CMK (cell line): ENCODE measurements at places on chromosomes 13 and 19.

DNA sequence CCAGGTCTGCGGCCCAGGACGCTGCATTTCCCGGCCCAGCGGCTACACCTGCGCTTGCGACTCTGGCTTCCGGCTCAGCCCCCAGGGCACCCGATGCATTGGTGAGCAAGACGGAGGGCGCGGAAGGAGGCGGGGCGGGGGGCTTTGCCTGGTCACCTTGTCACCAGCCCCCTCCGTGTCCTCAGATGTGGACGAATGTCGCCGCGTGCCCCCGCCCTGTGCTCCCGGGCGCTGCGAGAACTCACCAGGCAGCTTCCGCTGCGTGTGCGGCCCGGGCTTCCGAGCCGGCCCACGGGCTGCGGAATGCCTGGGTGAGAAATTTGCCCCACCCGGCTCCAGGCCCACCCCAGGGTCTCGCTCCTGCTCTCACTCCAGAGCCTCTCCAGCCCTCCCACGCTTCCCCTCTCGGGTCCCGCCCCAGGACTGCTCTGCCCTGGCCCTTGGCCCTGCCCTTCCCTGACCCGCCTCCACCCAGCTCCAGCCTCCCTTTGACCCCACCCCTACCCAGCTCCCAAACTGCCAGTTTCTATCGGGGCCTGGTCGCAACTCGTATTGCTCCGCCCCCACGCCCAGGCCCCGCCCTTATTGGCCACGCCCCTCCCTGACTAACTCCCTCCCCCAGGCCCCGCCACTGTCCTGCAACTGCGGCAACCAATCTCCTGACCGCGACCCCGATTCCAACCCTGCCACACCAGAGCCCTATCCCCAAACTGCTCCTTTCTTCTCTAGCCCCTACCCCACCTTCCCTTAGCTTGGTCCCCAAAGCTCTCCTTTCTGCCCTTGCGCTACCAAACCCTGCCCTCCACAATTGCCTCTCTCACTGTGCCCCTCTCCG lies 8.6 kb downstream of the LTBP4 start:
- DNase-seq: peak; percentile 94

GRCh38 chr13:25192052-25192451 lies 20.0 kb upstream of the AMER2 start:
- no peak for DNase-seq

GRCh38 chr19:31900991-31901390 lies 444.4 kb upstream of the ZNF507 start:
- no peak for DNase-seq

- no peak for DNase-seq
Observed at GRCh38 chr13:28297341-28297740, 159.0 kb downstream of the PAN3 start.

- DNase-seq: no peak
Observed at GRCh38 chr13:30510811-30511371, 45.2 kb upstream of the HMGB1 start.

DNA sequence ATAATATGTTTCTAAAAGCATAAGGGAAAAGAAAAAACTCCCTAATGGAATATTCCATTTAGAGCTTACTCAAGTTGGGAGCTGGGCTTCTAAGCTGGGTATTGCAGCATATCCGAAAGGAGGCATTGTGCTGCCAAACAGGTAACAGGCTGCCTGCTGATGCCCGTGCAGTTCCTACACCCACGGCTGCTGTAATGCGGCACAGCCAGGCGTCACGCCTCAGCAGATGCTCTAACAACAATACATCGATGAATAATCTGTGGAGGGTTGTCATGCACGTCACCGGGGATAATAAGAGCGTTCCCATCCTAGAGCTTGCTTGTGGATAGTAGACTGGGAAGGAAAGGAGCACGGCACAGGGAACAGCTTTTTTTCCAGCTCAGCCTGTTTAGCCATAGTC lies 1582.1 kb upstream of the SLC10A2 start:
- no peak for DNase-seq

GRCh38 chr13:20232556-20233277 lies 598 bp upstream of the GJB6 start:
- DNase-seq: no peak

- DNase-seq: no peak
Observed at GRCh38 chr13:62767473-62767872, 1351.8 kb upstream of the PCDH20 start.

DNA sequence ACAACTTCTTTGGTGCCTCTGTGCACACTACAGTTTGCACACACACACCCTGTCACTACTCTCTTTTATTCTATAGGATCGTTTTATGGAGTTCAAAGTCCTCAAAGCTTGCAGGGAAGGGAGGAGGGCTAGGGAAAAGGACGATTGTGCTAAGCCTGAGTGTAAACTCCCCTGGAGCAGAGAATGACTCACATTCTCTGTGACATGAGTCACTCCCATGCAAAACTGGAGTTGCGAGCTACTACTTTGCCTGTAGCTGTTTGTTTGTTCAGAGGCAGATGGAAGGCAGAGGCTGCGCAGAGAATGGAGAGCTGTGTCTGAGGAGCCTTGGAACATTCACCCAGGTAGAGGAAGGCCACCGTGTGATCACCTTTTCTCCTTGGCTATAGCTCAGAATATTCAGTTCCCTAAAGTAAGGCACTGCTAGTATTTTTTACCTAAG lies 80.5 kb upstream of the MBNL2 start:
- no peak for DNase-seq

- no peak for DNase-seq
Observed at GRCh38 chr19:57351867-57352266, 796 bp downstream of the ZNF304 start.

DNA sequence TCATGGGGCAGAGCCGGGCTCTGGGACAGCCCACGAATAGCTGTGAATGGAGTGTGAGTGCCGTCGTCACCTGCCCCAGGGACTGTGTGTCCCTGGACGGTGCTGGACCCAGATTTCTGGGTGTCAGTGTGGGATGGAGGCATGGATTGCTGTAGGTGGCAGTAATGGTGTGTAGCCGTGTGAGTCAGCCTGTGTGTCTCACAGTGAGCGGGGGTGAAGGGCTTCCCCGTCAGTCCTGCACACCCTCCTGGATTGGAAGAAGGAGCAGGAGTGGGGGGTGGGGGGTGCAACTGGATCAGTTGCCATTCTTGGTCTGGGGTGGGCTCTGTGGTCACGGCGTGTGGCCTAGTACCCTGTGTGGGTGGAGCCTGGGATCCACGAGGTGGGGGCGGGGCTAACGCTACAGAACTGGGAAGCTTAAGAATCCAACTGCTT lies 6.5 kb upstream of the LTBP4 start:
- no peak for DNase-seq

GRCh38 chr19:20005741-20006140 lies 33.6 kb downstream of the ZNF682 start:
- DNase-seq: no peak

GRCh38 chr13:67803118-67803517 lies 573.0 kb upstream of the PCDH9 start:
- no peak for DNase-seq

DNA sequence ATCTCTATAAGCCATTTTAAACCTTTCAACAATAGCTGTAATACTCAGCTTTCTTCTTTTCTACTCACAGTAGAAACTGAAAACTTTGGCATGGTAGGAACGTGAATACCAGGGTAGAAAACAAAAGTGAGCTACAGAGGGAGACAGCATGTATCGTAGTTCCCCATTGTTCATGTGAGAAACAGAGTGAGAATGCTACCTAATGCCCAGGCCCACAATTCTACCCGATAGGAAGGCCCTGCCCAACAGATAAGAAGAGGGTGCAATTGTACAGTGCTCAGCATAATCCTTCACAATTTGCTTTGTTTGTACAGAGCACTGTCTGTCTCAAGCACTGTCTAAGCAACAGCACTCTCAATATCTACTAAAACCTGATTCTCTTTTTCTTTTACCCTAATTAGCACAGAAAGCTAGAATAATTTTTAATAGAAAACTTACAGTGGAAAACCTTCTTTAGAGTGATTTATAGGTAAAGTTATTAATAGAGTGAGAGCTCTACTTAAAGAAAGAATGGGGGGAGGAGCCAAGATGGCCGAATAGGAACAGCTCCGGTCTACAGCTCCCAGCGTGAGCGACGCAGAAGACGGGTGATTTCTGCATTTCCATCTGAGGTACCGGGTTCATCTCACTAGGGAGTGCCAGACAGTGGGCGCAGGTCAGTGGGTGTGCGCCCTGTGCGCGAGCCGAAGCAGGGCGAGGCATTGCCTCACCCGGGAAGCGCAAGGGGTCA lies 322.3 kb downstream of the EFNB2 start:
- no peak for DNase-seq

- DNase-seq: no peak
Observed at GRCh38 chr13:20967340-20967739, 64.8 kb upstream of the XPO4 start.

GRCh38 chr13:25971459-25972145 lies 80.2 kb downstream of the SHISA2 start:
- no peak for DNase-seq

DNA sequence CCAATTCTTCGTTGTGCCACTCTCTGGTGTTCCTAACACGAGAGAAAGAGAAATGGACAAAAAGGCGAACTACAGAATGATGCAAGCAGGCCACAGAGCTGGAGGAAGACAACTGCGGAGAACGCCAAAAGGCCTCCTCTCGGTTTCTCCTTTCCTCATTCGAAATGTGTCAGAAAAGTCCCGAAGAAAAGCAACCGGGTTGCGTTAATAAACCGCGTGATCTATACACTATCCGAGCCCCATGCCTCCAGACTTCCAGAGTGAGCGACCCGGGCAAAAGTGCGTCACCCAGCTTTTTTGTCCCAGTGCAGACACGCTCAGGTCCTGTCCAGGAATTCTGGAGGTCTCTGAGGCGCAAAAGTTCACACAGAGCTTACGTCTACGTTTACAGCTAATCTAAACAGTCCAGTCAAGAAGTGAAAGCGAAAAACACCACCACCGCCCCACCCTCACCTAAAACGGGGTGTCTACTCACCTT lies 413 bp downstream of the N4BP2L2 start:
- DNase-seq: peak; percentile 24

- DNase-seq: no peak
Observed at GRCh38 chr13:32092496-32092895, 60.9 kb downstream of the FRY start.

GRCh38 chr19:11887611-11888531 lies at the start of gene ZNF69:
ZNF69 (plus strand) TSS chr19:11887782; CDS start chr19:11887924, 142 bp downstream.
- DNase-seq: peak; percentile 82

DNA sequence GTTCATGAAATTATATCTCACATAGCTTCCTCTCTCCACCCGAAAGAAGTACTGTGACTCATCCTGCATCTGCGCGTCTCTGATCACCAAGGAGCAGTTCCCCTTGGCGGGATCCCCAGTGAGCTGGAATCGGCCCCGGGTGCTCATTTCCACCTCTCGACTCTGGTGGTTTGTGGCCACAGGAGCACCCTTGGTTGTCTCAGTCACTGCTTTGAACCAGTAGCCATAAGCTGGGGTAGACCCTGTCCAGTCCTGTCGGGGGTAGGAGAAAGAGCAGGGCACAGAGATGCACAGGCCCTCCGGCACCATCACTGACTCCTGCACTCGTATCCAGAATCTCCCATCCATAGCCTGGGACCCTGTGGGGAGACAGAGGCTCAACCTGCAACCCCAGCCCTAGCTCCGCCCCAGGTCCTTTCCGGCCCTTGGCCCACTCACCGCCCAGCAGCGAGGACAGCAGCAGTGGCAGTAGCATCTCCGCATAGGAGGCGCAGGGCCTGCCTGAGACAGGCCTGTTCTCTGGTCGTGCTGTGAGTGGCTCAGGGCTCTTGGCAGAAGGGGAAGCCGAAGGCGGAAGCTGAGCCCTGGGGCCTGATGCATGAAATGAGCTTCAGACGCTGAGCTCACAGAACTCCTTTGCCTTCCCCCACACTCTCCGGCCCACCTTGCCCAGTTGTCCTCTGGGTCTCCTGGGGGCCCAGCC lies at the start of gene SIGLEC10:
Gene SIGLEC10 (minus strand): TSS at position 536 of the 703 bp plus-strand sequence. CDS start 61 bp downstream, at position 475.
- DNase-seq: peak; percentile 79

GRCh38 chr19:28827382-28827781 lies 385.6 kb downstream of the UQCRFS1 start:
- DNase-seq: no peak

DNA sequence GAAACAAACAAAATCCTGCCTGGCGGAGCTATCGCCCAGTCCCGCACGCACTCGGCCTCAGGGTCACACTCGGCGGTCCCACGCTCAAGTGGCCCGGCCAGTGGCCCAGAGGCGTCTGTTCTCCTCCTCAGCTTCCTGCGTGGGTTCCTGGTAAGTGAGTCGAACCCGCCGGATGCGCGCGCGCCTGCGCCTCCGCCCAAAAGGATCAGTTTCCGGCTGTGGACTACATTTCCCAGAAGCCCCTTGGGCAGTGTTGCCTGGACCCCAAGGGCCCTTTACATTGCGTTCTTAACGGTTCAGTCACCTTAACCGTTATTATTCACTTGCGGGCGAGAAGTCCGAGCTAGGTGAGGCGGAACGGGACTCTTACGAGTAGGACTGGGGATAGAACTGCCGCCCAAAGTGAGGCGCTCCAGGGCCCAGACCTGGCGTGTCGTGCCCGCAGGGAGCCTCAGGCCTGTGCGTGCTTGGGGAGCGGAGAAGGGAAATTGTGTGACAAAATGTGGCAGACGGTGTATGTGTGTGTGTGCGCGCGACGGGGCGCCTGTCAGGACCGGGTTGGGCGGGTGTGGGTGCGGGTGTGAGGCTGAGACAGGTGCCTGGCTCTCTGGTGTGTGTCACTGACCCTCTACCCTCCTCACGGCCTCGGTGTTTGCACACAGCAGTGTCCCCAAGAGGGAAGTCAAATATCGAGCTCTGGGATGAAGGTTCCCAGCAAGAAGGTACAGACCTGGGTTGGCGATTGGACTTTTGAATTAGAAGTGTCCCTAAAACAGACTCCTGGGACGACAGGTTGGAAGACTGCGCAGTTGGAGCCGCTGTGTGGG lies at the start of gene ZNF546:
Gene ZNF546 (plus strand): TSS at position 250 of the 827 bp plus-strand sequence. CDS start 1,267 bp downstream, outside the sequence.
- peak; percentile 82 for DNase-seq

DNA sequence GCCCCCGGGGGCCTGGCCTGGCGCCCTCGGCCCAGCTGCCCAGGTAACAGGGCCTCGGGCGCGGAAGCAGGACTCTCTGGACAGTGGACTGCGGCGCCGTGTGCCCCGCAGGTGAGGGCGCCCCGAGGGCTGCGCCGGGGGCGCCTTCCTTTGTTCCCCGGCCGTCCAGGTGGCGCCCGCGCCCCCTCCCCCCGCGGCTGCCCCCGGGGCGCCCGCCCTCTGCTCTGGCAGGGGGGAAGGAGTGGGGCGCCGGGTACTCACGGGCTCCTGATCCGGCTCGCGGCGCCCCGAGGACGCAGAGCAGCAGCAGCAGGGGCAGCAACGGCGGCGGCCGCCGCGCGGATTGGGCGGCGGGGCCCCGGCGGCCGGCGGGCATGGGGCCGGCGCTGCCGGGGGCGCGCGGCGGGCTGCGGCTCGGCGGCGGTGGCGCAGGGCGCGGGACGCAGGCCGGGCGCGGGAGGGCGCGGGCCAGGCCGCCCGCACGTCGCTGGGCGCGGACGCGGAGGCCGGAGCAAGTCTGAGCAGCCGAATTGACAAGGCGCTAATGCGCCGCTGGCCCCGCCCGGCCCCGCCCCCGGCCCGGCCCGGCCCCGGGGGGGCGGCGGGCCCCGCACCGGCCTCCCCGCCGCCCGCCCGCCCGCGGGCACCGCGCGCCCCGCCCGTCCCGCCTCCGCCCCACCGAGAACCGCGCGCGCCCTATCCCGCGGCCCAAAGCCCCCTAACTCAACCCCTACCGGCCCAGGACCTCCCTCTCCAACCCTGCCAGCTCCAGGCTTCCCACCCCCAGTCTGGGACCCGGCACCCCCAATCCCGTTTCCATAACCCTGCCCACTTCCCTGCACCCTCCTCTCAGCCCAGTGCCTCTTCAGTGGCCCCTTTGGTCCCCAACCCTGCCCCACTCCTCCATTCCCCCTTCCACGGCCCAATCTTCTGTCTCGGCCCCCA lies at the start of gene CRLF1:
Gene CRLF1 (minus strand): TSS at position 519 of the 945 bp plus-strand sequence. CDS start 143 bp downstream, at position 376.
- DNase-seq: no peak
